ENCODE measurements at places on chromosomes 1 and 21. TPM values are rescaled to one million over a fixed set of nuclear protein-coding genes. Genes with fewer than 3 reads are reported as not detected.

Gene SNX7
- total RNA-seq = 39.1 TPM

Gene ITSN1
- total RNA-seq = 45.4 TPM

Gene TIAM1
- total RNA-seq = 16.4 TPM

Gene RGS7
- not detected for total RNA-seq

Gene ZBTB7B
- total RNA-seq = 24.4 TPM

Gene TTC39A
- under 0.01 TPM for total RNA-seq

Gene NBPF4
- not detected for total RNA-seq

Gene GJA9
- not detected for total RNA-seq

Gene OR2L5
- not detected for total RNA-seq

Gene ZNF697
- 6.6 TPM for total RNA-seq

Gene NPR1
- total RNA-seq = 29.6 TPM

Gene SPRR2F
- total RNA-seq = not detected

Gene SLC27A3
- total RNA-seq = 25.0 TPM

Gene PDC
- not detected for total RNA-seq

Gene OR2L3
- not detected for total RNA-seq

Gene PLPPR4
- total RNA-seq = 1.9 TPM

DNA sequence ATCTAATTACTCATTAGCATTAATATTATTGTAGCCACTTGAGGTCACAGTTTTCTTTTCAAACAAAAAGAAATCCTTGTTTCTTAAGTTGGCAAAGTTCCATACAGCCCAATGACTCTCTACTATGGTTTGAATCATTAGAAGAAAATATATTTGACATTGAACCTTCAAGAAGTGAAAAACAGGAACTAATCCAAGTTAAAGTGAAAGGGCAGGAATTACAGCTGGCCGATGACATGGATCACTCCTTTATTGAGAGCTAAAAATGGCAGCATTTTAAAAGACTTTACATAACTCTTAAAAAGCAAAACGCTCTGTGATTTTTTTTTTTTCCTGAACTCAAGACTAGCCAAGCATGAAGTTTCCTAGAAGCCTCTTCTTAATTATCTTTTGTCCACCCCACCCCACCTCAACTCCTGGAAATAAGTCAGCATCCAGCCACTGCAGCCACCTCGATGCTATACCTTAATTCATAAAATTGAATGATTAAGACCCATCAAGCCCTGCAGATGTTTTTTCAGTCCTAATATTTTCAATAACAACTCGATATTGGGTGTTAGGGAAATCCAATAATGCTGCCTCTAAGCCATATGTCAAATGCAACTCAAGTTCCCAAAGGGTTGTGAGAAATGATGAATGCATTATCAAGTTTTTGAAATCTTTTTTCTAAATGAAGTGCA lies 323.1 kb downstream of the HHIPL2 start:
- no peak overlapping the region for H3K4me3 ChIP-seq
- H3K27ac ChIP-seq = no peak overlapping the region
- no peaks in the 10 kb centered on the region for H3K27me3 ChIP-seq
- H3K4me1 ChIP-seq = no peaks in the 10 kb centered on the region
- H3K36me3 ChIP-seq = no peaks in the 10 kb centered on the region

- no peaks in the 10 kb centered on the region for H3K36me3 ChIP-seq
- no peak for DNase-seq
- peaks cover 5% of the 10 kb centered on the region for H3K4me1 ChIP-seq
- no peak overlapping the region for H3K4me3 ChIP-seq
- no peak overlapping the region for H3K27ac ChIP-seq
- H3K27me3 ChIP-seq = no peaks in the 10 kb centered on the region
Observed at GRCh38 chr1:191592039-191592438, 566.2 kb upstream of the RGS18 start.

GRCh38 chr1:28577052-28577678 lies 14.9 kb upstream of the RAB42 start:
- no peak overlapping the region for H3K27ac ChIP-seq
- H3K27me3 ChIP-seq = no peaks in the 10 kb centered on the region
- no peak overlapping the region for H3K4me3 ChIP-seq

DNA sequence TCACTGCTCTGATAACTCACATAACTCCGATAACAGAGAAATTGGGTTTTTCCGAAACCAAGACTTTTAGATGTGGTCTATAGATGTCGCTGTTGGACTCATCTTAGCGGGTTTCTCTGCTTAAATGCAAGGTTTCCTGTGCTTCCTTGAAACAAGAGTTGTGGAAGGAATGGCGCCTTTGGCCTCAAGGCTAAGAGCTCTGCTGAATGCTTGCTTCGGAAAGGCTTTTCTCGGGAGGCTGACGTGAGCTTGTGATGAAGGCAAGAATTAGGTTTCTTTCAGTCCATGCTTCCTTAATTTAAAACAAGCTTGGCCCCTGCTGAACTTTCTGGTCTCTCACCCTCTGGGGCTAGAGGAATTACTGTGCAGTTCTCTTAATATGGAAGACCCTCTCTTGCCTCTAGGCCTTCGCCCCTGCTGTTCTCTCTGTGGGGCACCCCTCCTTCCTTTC lies 113.5 kb downstream of the MAP3K21 start:
- no peak overlapping the region for H3K4me3 ChIP-seq
- H3K4me1 ChIP-seq = no peaks in the 10 kb centered on the region
- no peak overlapping the region for H3K27ac ChIP-seq
- no peaks in the 10 kb centered on the region for H3K27me3 ChIP-seq
- no peak for DNase-seq
- H3K36me3 ChIP-seq = no peaks in the 10 kb centered on the region

DNA sequence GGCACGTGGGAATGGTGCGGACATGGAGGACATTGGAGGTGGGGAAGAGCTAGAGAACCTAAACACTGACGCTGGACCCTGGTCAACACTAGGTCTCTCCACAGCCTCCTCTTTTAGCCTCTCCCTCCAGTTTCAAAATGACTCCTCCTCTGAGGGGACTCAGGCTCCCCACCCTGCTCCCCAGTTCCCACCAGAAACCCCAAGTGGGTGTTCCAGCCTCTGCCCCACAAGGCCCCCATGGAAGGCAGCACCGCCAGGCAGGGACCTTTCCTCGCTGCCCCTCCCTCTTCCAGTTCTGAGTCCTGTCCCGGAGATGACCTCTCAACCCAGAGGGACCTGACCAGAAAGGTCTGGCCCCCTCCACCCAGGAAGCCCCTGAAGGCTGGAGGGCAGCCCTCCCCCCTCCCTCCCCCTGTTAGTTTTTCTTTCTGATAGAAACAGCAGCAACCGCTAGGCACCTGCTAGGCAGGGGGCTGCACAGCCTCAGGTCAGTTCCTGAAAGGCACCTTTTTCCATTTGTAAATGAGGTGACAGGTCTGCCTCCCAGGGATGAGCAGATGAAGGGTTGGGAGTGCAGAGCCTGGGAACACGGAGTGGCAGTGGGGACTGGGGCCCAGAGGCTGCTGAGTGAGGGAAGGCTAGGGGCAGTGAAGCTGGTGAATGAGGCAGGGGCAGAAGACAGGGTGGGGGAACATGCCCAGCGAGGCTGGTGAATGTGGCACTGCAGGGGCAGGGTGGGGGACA lies 9.3 kb upstream of the ITGB2 start:
- no peaks in the 10 kb centered on the region for H3K4me1 ChIP-seq
- H3K36me3 ChIP-seq = no peaks in the 10 kb centered on the region
- no peak overlapping the region for H3K27ac ChIP-seq
- peaks cover 10% of the 10 kb centered on the region for H3K27me3 ChIP-seq
- DNase-seq = no peak
- no peak overlapping the region for H3K4me3 ChIP-seq

- H3K4me3 ChIP-seq = no peak overlapping the region
- H3K36me3 ChIP-seq = no peaks in the 10 kb centered on the region
- no peak for DNase-seq
- H3K27ac ChIP-seq = peak overlapping the region; percentile 46
- H3K27me3 ChIP-seq = no peaks in the 10 kb centered on the region
Observed at GRCh38 chr1:167711797-167712196, 10.0 kb upstream of the MPZL1 start.

DNA sequence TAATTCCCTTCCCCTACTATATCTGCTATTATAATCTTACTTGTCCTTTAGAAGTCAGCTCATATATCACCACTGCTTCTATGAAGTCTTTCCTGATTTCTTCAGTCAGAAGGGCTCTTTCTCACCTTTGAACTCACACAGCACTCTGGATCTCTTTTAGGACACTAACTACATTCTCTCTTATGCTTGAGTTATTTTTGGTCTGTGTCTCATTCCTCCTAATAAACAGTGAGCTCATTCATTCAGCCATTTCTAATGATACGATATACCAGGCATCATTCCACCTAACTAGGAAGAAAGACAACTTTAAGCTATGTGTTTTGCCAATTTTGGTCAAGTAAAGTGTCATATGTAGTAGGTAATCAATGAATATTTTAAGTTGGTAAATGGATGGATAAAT lies 1.2 kb upstream of the STYXL2 start:
- H3K4me1 ChIP-seq = no peaks in the 10 kb centered on the region
- DNase-seq = no peak
- no peaks in the 10 kb centered on the region for H3K36me3 ChIP-seq
- H3K27me3 ChIP-seq = no peaks in the 10 kb centered on the region
- no peak overlapping the region for H3K27ac ChIP-seq
- no peak overlapping the region for H3K4me3 ChIP-seq

GRCh38 chr1:226443439-226443838 lies 35.5 kb upstream of the PARP1 start:
- no peak for DNase-seq
- no peaks in the 10 kb centered on the region for H3K36me3 ChIP-seq
- no peak overlapping the region for H3K27ac ChIP-seq
- no peaks in the 10 kb centered on the region for H3K4me1 ChIP-seq
- H3K4me3 ChIP-seq = no peak overlapping the region

GRCh38 chr1:219278288-219278687 lies 104.6 kb downstream of the LYPLAL1 start:
- no peak overlapping the region for H3K4me3 ChIP-seq
- no peak overlapping the region for H3K27ac ChIP-seq
- no peaks in the 10 kb centered on the region for H3K27me3 ChIP-seq
- no peaks in the 10 kb centered on the region for H3K4me1 ChIP-seq
- DNase-seq = no peak

DNA sequence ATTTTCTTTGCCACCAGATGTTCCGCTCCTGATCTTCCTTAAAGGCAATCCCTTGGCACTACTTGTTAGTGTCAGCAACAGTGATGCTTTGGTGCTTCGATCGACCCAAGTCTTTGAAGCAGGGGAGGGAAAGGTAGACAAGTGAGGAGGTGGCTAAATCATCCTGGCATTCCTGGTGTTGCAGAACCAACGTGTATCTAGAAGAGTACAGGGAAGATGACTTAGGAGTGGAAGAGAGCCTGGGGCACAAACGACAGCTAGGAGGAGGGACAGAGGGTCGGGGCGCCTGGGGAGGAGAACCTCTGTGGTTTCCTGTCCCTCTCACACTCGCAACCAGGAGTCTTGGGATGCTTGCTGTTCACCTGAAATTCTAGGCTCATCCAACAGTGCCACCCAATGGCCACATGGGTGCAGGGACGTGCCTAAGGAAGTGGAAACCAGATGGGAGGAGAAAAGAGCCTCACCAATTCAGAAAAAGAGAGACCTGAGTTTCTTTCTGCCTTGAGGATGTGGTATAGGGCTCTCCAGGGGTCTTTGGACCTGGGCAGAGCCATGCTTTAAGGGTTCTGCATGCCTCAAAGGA lies 9.5 kb upstream of the KCNA2 start:
- no peaks in the 10 kb centered on the region for H3K36me3 ChIP-seq
- no peak overlapping the region for H3K4me3 ChIP-seq
- H3K27ac ChIP-seq = no peak overlapping the region
- DNase-seq = peak; percentile 67
- peaks cover 10% of the 10 kb centered on the region for H3K4me1 ChIP-seq

DNA sequence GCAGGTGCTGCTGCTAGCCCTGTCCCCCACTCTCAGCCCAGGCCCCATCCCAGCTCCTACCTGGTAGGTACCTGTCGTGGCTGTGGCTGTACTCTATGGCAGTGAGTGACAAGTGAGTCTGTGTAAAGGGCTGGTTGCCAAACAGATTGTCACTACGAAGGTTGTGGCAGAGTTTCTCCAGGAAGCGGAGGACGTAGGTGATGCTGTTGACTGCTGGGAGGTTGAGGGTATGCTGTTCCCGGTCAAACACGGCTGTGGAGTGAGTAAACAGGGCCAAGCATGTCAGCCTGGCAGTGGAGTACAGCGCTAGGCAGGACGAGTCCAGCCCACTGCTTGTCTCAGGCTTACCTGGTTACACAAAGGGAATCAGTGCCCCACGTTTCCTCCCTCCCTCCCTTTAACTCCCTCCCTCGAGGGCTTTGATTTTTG lies 24.8 kb upstream of the SLFNL1 start:
- H3K4me1 ChIP-seq = peaks cover 15% of the 10 kb centered on the region
- H3K27ac ChIP-seq = peak overlapping the region; percentile 37
- H3K36me3 ChIP-seq = no peaks in the 10 kb centered on the region
- H3K4me3 ChIP-seq = no peak overlapping the region
- no peak for DNase-seq

- DNase-seq = no peak
- no peaks in the 10 kb centered on the region for H3K27me3 ChIP-seq
- no peaks in the 10 kb centered on the region for H3K4me1 ChIP-seq
- H3K27ac ChIP-seq = no peak overlapping the region
- H3K36me3 ChIP-seq = no peaks in the 10 kb centered on the region
Observed at GRCh38 chr1:84163123-84163931, 19.3 kb downstream of the PRKACB start.

DNA sequence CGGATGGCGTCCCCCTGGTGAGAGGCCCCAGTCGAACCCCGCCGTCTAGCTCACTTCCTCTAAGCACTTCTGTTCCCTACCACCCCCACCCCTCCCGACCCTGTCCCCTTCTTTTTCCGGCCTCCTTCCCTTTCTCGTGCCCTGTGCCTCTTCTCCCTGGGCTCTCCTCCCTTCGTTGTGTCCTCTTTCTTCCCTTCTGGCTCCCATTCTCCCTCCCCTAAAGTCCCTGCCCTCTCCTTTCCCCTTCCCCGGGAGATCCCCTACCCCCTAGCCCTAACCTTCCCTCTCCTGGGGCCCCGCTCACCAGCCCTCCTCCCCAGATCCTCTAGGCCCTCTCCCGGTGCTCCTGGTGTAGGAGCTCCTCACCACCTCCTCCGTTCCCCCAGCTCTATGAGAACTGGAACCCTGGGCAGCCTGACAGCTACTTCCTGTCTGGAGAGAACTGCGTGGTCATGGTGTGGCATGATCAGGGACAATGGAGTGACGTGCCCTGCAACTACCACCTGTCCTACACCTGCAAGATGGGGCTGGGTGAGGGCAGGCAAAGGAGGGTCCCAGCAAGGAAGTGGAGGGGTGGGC lies 15.9 kb downstream of the BCAN start:
- no peaks in the 10 kb centered on the region for H3K36me3 ChIP-seq
- H3K27ac ChIP-seq = no peak overlapping the region
- no peak overlapping the region for H3K4me3 ChIP-seq

- H3K4me3 ChIP-seq = no peak overlapping the region
- no peaks in the 10 kb centered on the region for H3K27me3 ChIP-seq
- no peak overlapping the region for H3K27ac ChIP-seq
Observed at GRCh38 chr1:162229549-162229948, 147.1 kb downstream of the SPATA46 start.

DNA sequence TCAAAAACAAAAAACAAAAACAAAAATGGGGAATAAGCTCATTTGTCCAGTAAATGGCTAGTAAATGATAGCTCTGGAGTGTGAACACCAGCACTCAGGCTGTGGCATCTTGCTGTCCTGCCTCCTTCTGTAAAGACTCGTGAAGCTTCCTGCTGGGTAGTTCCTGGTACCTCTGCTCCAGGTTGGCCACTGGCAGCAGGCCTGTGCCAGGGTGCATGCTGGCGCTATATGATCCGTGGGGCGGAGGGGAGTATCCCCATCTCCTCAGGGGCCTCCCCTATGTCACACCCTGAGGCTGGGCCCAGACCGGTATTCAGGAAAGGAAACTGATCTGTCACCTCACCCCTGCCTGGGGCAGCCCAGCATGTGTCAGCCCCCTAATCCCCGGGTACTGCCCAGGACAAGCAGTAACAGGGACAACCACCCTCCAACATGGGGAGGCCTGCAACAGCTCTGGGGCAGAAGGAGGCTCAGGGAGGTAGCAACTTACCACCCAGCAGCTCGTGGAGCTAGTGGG lies 14.1 kb downstream of the ALPL start:
- no peaks in the 10 kb centered on the region for H3K4me1 ChIP-seq
- H3K36me3 ChIP-seq = no peaks in the 10 kb centered on the region
- H3K27ac ChIP-seq = no peak overlapping the region

Data from sigmoid colon (tissue), 7 donors.